Esophagus (tissue), 2 donors: ENCODE measurements at places on chromosomes 6 and 20. TPM values are rescaled to one million over a fixed set of nuclear protein-coding genes. Genes with fewer than 3 reads are reported as not detected.

IL17F gene
- polyA plus RNA-seq, result not detected

TFAP2A gene
- 20.9 TPM for polyA plus RNA-seq

PRL gene
- not detected for polyA plus RNA-seq

SAMD5 gene
- 7.2 TPM for polyA plus RNA-seq

TMEM244 gene
- polyA plus RNA-seq, result not detected

IL22RA2 gene
- polyA plus RNA-seq, result 0.09 TPM
